ENCODE measurements at places on chromosomes 11 and 22. TPM values are rescaled to one million over a fixed set of nuclear protein-coding genes. Genes with fewer than 3 reads are reported as not detected.

DNA sequence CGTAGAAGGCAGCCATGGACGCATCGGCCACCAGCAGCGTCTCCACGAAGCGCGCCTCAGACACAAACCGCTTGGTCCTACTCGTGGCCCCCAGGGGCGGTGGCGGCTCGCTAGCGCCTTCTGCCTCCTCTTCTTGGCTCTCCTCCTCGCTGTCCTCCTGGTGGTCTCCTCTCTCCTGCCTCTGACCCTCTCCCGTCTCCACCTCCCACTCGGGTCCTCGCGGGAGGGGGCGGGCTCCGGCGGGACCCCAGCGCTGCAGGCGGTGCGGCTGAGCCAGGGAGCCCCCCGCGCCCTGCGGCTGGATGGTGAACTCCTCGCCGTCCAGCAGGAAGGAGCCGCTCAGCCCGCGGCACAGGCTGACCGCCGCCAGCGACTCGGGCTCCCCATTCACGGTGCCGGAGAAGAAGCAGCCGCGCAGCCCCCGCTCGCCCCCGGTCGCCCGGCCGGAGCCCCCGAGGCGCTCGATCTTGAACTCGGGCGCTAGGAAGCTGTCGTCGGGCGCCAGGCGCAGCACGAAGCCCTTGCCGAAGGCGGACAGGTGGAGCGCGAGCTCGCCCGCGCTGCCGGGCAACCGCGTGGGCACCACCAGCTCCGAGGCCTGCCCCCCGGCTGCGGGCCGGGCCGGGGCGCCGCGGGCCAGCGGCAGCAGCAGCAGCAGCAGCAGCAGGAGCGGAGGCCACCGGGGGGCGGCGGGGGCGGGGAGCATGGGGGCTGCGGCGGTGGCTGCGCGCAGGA, 661 bp downstream of the ADAMTS8 start:
- H3K4me3 ChIP-seq: no peak overlapping the region
- peaks cover 18% of the 10 kb centered on the region for H3K27me3 ChIP-seq
- DNase-seq: no peak

- no peak for DNase-seq
- H3K36me3 ChIP-seq: peaks cover 5% of the 10 kb centered on the region
- H3K4me3 ChIP-seq: no peak overlapping the region
- no peaks in the 10 kb centered on the region for H3K4me1 ChIP-seq
Observed at GRCh38 chr22:44483878-44484277, 14.2 kb downstream of the RTL6 start.

DNA sequence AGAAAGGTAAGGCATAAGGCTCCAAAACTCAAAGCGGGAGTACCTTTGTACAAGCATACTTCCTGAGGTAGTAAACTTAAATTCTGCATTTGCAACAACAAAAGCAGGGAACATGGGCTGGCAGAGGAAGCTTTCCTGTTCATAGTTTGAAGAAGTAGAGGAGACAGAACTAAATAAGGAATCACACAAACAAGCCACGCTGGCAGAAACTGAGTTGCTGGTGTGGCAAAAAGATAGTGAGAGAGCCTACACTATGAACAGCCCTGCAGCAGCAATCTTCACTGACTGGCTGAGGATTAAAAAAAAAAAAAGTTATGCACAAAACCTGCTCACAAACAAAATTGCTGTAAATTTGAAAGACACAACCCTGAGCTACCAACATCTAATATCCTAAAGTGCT, 46.5 kb downstream of the FCHSD2 start:
- H3K4me3 ChIP-seq: no peak overlapping the region
- H3K4me1 ChIP-seq: no peaks in the 10 kb centered on the region
- DNase-seq: no peak
- no peaks in the 10 kb centered on the region for H3K27me3 ChIP-seq
- H3K36me3 ChIP-seq: no peaks in the 10 kb centered on the region

IFITM2 gene
- polyA plus RNA-seq: 71.3 TPM

POU2AF2 gene
- polyA plus RNA-seq: 2.7 TPM

TMEM218 gene
- 9.6 TPM for polyA plus RNA-seq

IGHMBP2 gene
- polyA plus RNA-seq: 22.7 TPM

PPARA gene
- polyA plus RNA-seq: 19.9 TPM
